Cardiac ventricle fibroblast (primary cell): ENCODE measurements at places on chromosomes 6 and 20. TPM values are rescaled to one million over a fixed set of nuclear protein-coding genes. Genes with fewer than 3 reads are reported as not detected.

MPIG6B gene
- 0.06 TPM in 1 of 2 replicates, not detected in the other for total RNA-seq

TSHZ2 gene
- total RNA-seq: 14.0 and 16.7 TPM in 2 replicates

ADGB gene
- total RNA-seq: not detected in 2 replicates

COL19A1 gene
- not detected in 2 replicates for total RNA-seq

CCM2L gene
- 0.06 TPM in 1 of 2 replicates, not detected in the other for total RNA-seq

ALDH8A1 gene
- total RNA-seq: 0.59 TPM in 1 of 2 replicates, not detected in the other

CYP39A1 gene
- total RNA-seq: 0.05 and 0.19 TPM in 2 replicates

SPATA25 gene
- 0.54 and 1.7 TPM in 2 replicates for total RNA-seq

ARID1B gene
- 32.3 and 40.4 TPM in 2 replicates for total RNA-seq

CSE1L gene
- 34.8 and 42.1 TPM in 2 replicates for total RNA-seq

RAET1L gene
- not detected in 2 replicates for total RNA-seq

SPAG4 gene
- total RNA-seq: 6.5 and 8.9 TPM in 2 replicates

AGER gene
- 0.50 and 1.4 TPM in 2 replicates for total RNA-seq

LY6G6C gene
- total RNA-seq: not detected in 2 replicates

CCDC170 gene
- 0.15 and 0.31 TPM in 2 replicates for total RNA-seq

MCCD1 gene
- total RNA-seq: not detected in 2 replicates

SYCP2 gene
- 0.12 and 0.20 TPM in 2 replicates for total RNA-seq

LAMA2 gene
- 550 and 573 TPM in 2 replicates for total RNA-seq

RNF217 gene
- total RNA-seq: 8.5 and 8.9 TPM in 2 replicates

C6orf132 gene
- 0.54 and 0.94 TPM in 2 replicates for total RNA-seq

HSD17B8 gene
- total RNA-seq: 2.2 and 6.6 TPM in 2 replicates

EPPIN gene
- not detected in 2 replicates for total RNA-seq

CCN6 gene
- not detected in 2 replicates for total RNA-seq

ECT2L gene
- 0.06 and 0.20 TPM in 2 replicates for total RNA-seq

CST2 gene
- not detected in 2 replicates for total RNA-seq

DNMT3B gene
- total RNA-seq: 0.37 and 1.3 TPM in 2 replicates

PNISR gene
- 26.9 and 38.1 TPM in 2 replicates for total RNA-seq

SLC17A1 gene
- not detected in 2 replicates for total RNA-seq

TCF15 gene
- not detected in 2 replicates for total RNA-seq

CHMP4B gene
- 64.1 and 64.3 TPM in 2 replicates for total RNA-seq

KCNK15 gene
- 2.3 and 2.5 TPM in 2 replicates for total RNA-seq

NNAT gene
- not detected in 2 replicates for total RNA-seq

HLA-DOA gene
- total RNA-seq: 0.12 TPM in 1 of 2 replicates, not detected in the other

GPR6 gene
- not detected in 2 replicates for total RNA-seq

MUCL3 gene
- not detected in 2 replicates for total RNA-seq

CRISP3 gene
- total RNA-seq: not detected in 2 replicates

IL17A gene
- not detected in 2 replicates for total RNA-seq

IRAK1BP1 gene
- 2.2 and 3.2 TPM in 2 replicates for total RNA-seq

HNF4A gene
- total RNA-seq: not detected in 2 replicates

C2 gene
- total RNA-seq: 10.4 and 16.9 TPM in 2 replicates

EFHC1 gene
- total RNA-seq: 28.3 and 38.9 TPM in 2 replicates

CALHM6 gene
- 2.8 and 5.1 TPM in 2 replicates for total RNA-seq

CPXM1 gene
- 85.5 and 93.2 TPM in 2 replicates for total RNA-seq
